ENCODE measurements at places on chromosomes 11 and 22.

- DNase-seq: peak; percentile 76
Measured at GRCh38 chr22:27801616-27802345, at the start of gene MN1. TSS of gene MN1 (minus strand) at chr22:27801756. CDS start at chr22:27800543, 1,213 bp downstream.

- no peak for DNase-seq
Measured at GRCh38 chr22:25176175-25176574, 23.5 kb upstream of the CRYBB3 start.

DNA sequence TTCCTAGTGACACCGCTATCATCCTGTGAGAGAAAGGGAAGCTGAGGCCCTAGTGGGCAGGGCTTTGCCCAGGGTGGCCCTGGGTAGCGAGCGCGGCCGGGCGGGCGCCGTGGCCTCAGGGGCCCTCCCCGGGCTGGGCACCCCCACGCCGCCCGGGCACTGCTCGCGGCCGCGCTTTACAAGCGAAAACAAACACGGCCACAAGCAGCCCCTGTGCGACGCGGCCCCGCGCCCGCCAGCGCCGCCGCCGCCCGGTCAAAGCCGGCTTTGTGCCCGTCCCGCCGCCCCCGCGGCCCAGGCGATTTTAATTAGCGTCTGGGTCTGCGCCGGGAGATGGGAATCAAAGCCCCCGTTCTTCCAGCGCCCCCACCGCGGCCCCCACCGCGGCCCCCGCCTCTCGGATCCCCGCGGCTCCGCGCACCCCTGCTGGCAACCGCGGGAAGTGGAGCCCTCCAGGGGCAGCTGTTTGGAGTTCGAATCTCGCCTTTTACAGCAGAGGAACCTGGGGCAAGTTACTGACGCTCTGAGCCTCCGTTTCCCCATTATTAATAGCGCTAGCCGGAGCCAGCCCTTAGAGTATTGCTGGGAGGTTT, 47.9 kb downstream of the CHRDL2 start:
- DNase-seq: peak; percentile 48

GRCh38 chr11:62922653-62923431, 1.7 kb upstream of the CHRM1 start:
- no peak for DNase-seq

GRCh38 chr22:46482056-46482675, 55.3 kb downstream of the CELSR1 start:
- DNase-seq: no peak

DNA sequence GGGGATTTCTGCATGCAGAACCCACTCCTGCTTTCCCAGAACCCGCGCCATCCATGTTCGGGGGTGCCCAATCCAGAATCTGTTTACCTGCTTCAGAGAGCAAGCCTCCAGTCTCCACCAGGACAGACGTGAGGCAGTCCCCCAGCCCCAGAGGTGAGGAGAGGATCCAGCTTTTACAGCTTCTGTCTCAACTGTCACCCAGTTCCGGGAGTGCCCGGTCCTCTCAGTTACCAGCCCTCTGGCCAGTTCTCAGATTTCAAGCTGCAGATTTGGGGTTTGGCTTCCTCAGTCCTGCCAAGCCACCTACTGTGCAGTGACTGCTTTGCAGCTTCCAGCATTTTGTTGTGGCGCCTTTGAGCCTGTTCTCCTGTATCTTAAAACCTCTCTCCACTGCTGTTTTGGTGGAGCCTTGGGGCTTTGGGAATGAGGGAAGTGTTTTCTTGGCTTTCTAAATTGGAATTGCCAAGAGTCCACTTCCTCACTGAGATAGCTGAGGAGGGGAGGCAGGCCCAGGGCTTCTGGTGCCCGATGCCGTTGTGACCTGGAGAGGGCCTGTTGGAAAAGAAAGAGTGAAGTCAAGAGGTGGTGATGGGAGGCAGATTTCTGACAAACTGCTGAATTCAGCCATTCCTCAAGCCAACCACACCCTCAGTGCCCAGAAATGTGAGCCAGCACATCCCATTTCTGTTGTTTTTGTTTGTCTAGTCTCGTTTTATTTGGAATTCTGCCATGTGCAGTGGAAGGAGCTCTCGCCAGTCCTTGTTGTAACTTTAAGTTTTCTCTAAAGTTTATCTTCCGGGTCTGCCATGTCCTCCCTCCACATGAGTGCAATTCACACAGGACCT, 513.4 kb downstream of the TBC1D22A start:
- DNase-seq: no peak

GRCh38 chr11:112634995-112635737, 326.1 kb upstream of the NCAM1 start:
- DNase-seq: no peak

GRCh38 chr11:65952052-65952521, 6.8 kb downstream of the TSGA10IP start:
- DNase-seq: no peak

DNA sequence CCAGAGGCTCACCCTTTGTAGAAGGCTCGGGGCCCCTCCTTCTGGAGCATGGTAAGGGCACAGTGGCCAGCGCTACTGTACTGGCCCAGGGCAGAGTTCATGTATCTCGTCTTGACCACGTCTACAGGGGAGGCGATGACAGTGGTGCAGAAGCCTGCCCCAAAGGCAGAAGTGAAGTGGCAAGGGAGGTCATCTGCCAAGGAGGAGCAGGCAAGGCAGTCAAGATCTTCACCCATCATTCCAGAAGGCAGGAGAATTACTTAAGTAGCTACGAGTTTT, 7.2 kb downstream of the UCP2 start:
- no peak for DNase-seq

DNA sequence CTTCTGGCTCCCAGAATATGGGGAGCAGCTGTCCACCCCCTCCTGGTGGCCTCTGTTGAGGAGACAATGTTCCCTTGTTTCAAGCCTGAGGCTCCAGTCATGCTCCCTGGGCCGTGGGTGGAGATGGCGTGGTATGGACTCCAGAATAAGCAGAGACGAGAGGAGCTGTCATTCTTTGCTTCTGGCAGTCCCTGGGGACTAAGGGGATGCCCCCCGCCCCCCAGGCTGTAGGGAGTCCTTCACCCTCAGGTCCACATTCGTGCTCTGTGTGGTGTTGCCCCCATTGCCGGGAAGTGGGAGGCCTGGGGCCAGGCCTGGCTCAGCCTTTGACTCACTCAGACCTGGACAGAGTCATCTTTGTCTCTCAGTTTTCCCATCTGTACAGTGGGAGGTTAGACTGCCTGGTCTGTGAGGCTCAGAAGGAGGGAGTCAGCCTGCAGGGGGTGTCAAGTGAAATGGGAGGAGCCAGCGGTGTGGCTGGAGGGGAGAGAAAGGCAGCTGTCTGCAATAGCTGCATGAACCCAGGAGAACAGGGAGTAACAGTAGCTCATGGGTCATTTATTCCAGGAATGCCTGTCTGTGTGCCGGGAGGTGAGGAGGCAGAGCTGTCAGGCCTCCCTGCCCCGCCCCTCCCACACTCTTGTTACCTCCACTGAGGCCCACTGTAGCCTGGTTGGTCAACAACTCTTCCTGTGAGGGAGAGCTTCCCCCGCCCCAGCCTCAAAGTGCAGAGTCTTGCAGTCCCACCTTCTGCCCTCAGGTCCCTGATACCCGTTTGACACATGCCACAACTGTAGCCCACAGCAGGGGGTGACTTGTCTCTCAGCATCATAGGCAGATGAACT, 6.3 kb downstream of the ARHGEF17 start:
- DNase-seq: no peak

DNA sequence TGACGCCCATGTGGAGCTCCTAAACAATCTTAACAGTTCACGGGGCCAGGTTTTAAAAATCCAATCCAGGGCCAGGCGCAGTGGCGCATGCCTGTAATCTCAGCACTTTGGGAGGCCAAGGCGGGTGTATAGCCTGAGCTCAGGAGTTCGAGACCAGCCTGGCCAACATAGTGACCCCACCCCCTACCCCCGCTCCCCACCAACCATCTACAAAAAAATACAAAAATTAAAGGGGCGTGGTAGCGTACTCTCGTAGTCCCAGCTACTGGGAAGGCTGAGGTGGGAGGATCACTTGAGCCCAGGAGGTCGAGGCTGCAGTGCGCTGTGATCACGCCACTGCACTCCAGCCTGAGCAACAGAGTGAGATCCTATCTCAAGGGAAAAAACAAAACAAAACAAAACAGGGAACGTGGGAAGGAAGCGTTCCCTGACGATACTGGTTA, 689 bp upstream of the SART1 start:
- DNase-seq: no peak

- DNase-seq: no peak
Measured at GRCh38 chr22:27614006-27614649, 187.4 kb downstream of the MN1 start.

Data from hindlimb muscle (tissue), 1 donor.